Foreskin melanocyte (primary cell): ENCODE measurements at places on chromosomes 1 and 21.
A peak's percentile ranks its signal among the peaks of the same experiment; 100 is the strongest.

DNA sequence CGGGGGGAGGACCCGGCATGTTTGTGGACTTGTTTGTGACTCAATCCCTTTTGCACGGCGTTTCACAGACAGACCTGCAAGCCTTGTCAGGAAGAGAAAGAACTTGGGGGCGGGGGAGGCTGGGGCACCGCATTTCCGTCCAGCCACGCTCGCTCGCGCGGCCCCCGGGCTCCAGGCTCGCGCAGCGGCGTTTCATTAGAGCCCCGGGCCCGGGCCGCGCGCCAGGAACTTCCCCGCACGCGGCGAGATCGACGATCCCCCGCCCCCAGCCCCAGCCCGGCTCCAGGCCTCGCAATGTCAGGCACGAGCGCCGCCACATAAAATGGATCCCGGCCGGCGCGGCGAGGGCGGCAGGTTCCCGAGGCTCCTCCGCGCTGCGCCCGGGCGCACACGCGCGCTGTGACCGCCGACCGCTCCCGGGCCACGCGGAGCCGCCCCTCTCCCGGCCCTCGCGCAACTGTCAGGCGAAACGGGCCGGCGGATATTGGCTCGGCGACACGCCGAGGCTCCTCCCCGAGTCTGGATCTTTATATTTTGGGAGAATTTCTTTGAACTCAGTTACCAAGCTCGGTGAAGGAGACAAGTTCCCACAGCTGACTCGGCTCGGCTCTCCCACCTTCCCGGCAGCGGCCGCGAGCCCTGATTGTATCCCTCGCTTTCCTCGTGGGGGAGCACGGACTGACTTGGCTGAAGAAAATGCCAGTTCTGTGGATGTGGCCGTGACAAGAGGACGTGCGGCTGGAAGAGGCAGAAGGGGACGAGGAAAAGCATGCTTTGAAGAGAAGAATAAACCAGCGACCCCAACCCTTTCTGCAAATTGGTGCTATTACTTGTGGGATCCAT lies at the start of gene KIF26B:
TSS of gene KIF26B (plus strand) at position 557 of the 843 bp plus-strand sequence. CDS start 440 bp downstream, outside the sequence.
- DNase-seq, result no peak

DNA sequence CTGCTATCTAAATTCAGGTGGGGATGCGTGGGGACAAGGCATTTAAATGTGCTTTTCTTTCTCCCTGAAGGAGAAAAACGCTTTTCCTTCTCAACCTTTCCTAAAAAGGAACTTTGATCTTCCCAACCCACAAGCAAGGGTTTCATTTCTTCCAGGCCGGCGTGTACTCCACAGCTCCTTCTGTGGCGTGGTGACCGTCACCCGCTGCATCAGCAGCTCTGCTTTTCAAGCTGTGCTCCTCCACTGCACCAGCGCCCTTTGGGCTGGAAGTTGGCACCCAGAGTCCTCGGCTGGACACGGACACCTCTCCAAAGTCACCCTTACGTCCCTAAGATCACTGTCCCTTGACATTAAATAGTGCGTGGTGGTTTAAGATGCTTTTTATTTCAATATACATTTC lies 54.3 kb downstream of the PEX14 start:
- no peak for DNase-seq

DNA sequence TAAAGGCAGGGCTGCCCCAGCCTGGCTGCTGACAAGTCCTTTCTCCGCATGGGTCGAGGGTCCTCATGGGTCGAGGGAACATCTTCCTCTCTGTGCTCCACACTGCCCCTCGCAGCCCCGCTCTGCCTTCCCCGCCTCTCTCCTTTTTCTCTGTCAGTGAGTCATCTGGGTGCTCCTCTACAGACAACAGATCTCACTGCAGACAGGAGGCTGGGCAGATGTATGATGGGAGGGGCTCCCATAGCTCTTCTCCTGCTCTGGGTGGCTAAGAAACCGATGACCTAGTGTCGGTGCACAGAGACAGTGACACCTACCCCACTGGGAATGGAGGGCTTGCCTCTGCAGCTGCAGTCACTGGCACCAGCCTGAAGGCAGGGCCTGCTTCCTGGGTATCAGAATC lies 5.5 kb downstream of the KCNA10 start:
- DNase-seq, result no peak

GRCh38 chr1:159829822-159830465 lies 3.3 kb downstream of the SLAMF8 start:
- DNase-seq, result no peak

DNA sequence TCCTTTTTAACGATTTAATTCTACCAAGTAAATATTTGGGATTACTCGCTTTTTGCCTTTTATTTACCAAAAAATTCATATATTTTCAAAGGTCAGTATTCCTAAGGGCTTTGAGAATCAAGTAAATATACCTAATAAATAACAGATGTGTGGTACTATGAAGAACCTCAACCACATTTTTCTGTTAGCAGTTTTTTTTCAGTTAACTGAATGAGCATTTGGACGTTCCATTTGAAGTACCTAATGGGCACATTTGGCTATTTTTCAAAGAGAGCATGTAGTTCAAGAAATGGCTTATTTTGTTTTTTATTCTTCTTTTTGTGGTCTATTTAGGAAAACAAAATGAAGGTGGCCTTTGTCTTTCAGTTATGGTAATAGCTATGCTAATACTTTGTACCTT lies 253.0 kb downstream of the GPR52 start:
- no peak for DNase-seq

GRCh38 chr1:223873044-223873443 lies 27.3 kb upstream of the TP53BP2 start:
- no peak for DNase-seq

DNA sequence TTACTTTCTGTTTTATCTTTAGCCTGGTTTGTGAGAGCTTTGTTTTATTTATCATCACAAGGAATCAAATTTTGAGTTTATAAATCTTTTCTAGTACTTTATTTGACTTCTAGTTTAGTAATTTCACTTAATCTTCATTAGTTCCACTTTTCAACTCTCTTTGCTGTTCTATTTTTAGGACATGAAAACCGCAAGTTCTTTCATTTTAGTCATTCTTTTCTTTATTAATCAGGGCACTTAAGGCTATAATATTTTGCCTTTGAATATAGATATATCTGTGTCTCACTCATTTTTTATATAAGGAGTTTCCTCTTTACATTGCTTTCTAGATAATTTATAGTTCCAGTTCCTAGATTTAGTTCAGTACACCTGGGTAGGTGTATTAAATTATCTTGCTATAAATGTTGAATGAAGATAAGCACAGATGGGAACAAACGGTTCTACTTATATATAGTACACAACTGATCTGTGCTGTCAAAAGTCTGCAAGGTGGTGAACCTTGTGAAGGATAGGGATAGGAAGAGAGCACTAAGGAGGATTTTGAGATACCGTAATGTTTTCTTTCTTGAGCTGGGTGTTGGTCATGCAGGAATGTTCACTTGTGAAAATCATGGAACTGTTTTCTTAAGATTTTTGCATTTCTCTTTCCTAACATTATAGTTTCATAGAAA lies 402.3 kb downstream of the RYR2 start:
- DNase-seq, result peak; percentile 10

DNA sequence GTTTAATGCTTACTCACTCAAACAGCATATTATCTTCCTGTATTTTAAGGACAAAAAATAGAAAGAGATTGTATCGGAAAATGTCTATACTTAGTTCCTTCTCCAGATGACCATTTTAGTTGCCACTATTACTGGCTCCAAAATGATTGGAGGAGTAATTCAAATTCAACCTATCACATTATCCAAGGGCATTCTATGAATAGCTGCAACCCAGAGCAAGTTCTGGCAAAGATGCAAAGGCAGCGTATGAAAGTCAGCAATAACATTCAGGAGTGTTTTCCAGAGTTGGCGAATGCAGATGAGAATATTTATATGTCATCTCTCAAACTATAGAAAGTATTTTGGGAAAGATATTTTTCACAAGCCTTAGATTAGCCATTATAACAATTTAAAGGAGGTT lies 389.8 kb upstream of the ADGRL2 start:
- no peak for DNase-seq

DNA sequence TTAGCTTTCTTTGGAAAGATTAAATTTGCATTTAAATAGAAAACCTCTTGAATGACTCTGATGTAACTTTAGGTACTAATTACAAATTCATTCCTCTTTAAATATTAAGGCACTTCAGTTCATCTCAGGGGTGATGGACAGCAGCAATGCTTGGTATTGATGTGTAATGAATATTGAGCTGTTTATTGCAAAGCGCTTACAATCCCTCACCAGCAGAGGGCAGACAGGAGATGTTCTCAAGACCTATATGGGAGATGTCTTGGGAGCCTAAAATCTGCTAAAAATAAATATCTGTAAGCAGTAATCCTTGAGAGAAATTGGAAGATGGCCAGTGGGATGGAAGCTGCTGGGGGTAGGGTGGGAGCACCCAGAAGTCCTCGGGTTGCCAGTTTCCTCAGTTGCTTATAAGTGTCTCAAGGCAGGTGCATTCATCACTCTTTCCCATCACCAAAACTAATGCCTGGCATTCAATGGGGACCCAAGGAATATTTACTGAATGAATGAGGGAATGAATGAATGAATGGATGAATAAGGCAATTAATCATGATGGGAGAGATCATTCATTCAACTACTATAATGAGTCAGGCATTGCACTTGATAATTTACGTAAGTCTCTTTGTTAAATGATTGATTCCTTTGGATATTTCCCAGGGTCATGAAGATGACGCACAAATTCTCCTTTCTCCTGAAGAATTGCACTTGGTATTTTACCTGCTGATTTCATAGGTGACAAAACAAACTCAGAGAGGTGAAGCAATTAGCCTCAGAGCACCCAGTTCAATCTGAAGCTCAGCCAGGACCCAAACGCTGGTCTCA lies 2.3 kb downstream of the KLHDC8A start:
- peak; percentile 64 for DNase-seq
